Colonic mucosa (tissue), 4 donors: ENCODE measurements at places on chromosomes 6 and 20. TPM values are rescaled to one million over a fixed set of nuclear protein-coding genes. Genes with fewer than 3 reads are reported as not detected.

The MRPS26 gene
- 72.5 TPM for total RNA-seq

The EYS gene
- total RNA-seq: 0.82 TPM

The AKAP7 gene
- 60.1 TPM for total RNA-seq

The RAD21L1 gene
- total RNA-seq: not detected

The BHLHE23 gene
- total RNA-seq: not detected

The ARG1 gene
- 0.21 TPM for total RNA-seq

The COL9A3 gene
- total RNA-seq: 3.6 TPM

The COL10A1 gene
- not detected for total RNA-seq

The NEDD9 gene
- total RNA-seq: 73.1 TPM

The GJA10 gene
- total RNA-seq: not detected

The TRIM31 gene
- total RNA-seq: 44.4 TPM

The APMAP gene
- 63.3 TPM for total RNA-seq

The MYBL2 gene
- total RNA-seq: 71.1 TPM

The TUBB1 gene
- not detected for total RNA-seq

The DPPA5 gene
- not detected for total RNA-seq

The TMEM244 gene
- not detected for total RNA-seq

The JPH2 gene
- 13.8 TPM for total RNA-seq

The GHRH gene
- total RNA-seq: not detected

- no peaks in the 10 kb centered on the region for H3K27me3 ChIP-seq
- H3K4me1 ChIP-seq: no peaks in the 10 kb centered on the region
- no peak overlapping the region for H3K4me3 ChIP-seq
- no peak for DNase-seq
Measured at GRCh38 chr20:54560357-54560756, 85.0 kb downstream of the DOK5 start.

DNA sequence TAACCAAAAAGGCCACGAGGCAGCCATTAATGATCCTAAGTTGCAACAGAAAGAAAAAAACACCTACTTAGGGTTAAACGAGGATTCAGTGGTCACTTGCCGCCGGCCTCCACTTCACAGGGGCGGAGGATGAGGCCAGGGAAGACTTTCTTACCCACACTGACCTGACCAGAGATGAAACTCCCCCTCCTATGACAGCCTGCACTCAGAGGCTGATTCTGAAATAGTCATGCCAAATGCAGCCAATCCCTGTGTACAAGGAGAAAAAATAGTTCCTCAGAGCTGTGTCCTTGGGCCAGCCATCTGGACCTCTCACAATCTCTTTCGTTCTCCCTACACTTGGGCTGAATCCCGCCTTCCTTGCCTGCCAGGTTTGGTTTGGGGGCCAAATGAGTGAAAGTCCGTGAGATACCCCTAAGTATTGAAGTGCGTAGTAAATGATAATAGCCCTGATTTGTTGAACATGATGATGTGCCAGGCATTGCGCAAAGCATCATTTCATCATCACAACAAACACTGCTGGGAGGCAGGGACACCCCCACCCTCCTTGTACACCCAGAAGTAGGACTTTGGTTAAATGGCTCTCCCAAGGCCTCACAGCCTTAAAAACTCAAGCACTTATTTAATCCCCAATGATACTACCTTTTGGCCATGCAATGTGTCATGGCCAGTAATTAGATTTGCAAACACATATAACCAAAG, 3.2 kb upstream of the IRF4 start:
- peaks cover 37% of the 10 kb centered on the region for H3K27me3 ChIP-seq
- no peaks in the 10 kb centered on the region for H3K4me1 ChIP-seq
- H3K4me3 ChIP-seq: no peak overlapping the region
- no peaks in the 10 kb centered on the region for H3K36me3 ChIP-seq
- DNase-seq: no peak
- no peak overlapping the region for H3K27ac ChIP-seq

GRCh38 chr6:23245572-23245971, 676.2 kb downstream of the HDGFL1 start:
- H3K4me1 ChIP-seq: no peaks in the 10 kb centered on the region
- no peak for DNase-seq
- H3K27ac ChIP-seq: no peak overlapping the region
- H3K4me3 ChIP-seq: no peak overlapping the region
- no peaks in the 10 kb centered on the region for H3K36me3 ChIP-seq
- no peaks in the 10 kb centered on the region for H3K27me3 ChIP-seq

GRCh38 chr6:37690964-37691735, 6.5 kb downstream of the MDGA1 start:
- H3K36me3 ChIP-seq: no peaks in the 10 kb centered on the region
- DNase-seq: no peak
- no peak overlapping the region for H3K4me3 ChIP-seq
- H3K4me1 ChIP-seq: peaks cover under 1% of the 10 kb centered on the region
- no peak overlapping the region for H3K27ac ChIP-seq

GRCh38 chr6:15427331-15428070, 181.6 kb downstream of the JARID2 start:
- no peak overlapping the region for H3K27ac ChIP-seq
- H3K36me3 ChIP-seq: no peaks in the 10 kb centered on the region
- H3K4me3 ChIP-seq: no peak overlapping the region
- DNase-seq: no peak
- no peaks in the 10 kb centered on the region for H3K4me1 ChIP-seq

- H3K27ac ChIP-seq: no peak overlapping the region
- H3K4me3 ChIP-seq: no peak overlapping the region
- DNase-seq: no peak
- H3K4me1 ChIP-seq: peaks cover 13% of the 10 kb centered on the region
- H3K27me3 ChIP-seq: peaks cover 30% of the 10 kb centered on the region
- no peaks in the 10 kb centered on the region for H3K36me3 ChIP-seq
Measured at GRCh38 chr6:127520066-127520465, 931 bp upstream of the MTCL3 start.

GRCh38 chr20:25397821-25398220, 7.2 kb upstream of the ABHD12 start:
- H3K27ac ChIP-seq: peak overlapping the region; percentile 61
- DNase-seq: peak; percentile 50
- H3K4me3 ChIP-seq: no peak overlapping the region

- H3K36me3 ChIP-seq: no peaks in the 10 kb centered on the region
- DNase-seq: no peak
- no peak overlapping the region for H3K27ac ChIP-seq
Measured at GRCh38 chr20:61280217-61280980, 28.3 kb downstream of the CDH4 start.

GRCh38 chr20:58700823-58701222, 8.2 kb downstream of the NPEPL1 start:
- H3K27ac ChIP-seq: no peak overlapping the region
- H3K27me3 ChIP-seq: no peaks in the 10 kb centered on the region
- no peak overlapping the region for H3K4me3 ChIP-seq
- H3K36me3 ChIP-seq: no peaks in the 10 kb centered on the region

DNA sequence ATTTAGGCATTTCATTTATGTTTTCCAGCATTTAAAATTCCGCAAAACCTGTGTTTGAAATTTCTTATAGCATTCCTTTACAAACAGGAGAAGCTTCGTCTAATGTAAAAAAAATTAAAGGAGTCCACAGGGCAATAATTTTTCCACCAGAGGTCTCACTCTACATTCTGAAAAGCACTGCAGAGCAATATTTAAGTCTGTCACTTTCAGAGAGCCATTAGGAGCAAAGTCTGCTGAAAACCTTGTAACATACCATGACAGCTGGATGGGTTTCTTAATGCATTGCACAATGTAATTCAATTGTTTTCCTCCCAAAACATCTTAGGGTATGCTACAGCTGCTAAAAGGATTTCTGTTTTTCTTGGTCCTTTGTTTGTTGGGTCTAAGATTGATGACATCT, 18.0 kb downstream of the BAG2 start:
- H3K27me3 ChIP-seq: no peaks in the 10 kb centered on the region
- no peaks in the 10 kb centered on the region for H3K36me3 ChIP-seq
- H3K4me3 ChIP-seq: no peak overlapping the region
- no peak overlapping the region for H3K27ac ChIP-seq
- no peaks in the 10 kb centered on the region for H3K4me1 ChIP-seq

- no peaks in the 10 kb centered on the region for H3K36me3 ChIP-seq
- DNase-seq: no peak
- no peak overlapping the region for H3K4me3 ChIP-seq
- H3K4me1 ChIP-seq: no peaks in the 10 kb centered on the region
- H3K27ac ChIP-seq: no peak overlapping the region
Measured at GRCh38 chr20:21523281-21523868, 9.5 kb upstream of the NKX2-2 start.

DNA sequence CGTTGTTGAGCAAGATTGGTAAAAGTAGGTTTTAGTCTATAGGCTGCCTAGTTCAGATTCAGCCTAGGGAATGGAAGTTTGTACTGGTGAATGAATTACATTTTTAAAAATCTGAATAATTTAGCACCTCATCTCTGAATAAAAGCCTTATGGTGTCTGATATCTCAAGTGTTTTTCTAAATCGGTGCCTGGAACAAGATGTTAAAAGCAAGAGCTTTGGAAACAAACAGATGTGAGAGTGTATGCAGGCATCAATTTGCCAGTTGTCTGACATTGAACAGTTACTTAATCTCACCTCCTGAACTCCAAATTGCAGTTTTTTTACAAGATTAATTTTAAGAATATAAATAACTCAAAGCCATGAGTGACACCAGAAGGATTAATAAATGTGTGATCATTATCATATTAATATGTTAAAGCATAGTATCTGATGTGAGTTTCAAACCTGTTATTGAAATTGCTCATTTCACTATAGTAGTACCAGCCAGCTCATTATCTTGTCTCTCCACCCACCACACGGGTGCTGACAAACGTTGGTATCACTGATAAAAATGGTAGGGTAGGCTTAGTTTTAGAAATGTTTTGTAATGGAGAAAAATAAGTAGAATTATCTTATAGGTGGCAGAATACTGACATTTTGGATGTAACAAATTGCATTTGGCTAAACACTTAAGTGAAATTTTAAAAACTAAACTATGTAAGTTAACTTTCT, 157.3 kb downstream of the FAM83B start:
- no peaks in the 10 kb centered on the region for H3K4me1 ChIP-seq
- H3K36me3 ChIP-seq: no peaks in the 10 kb centered on the region
- no peak overlapping the region for H3K27ac ChIP-seq
- no peak for DNase-seq
- no peak overlapping the region for H3K4me3 ChIP-seq
- H3K27me3 ChIP-seq: no peaks in the 10 kb centered on the region

DNA sequence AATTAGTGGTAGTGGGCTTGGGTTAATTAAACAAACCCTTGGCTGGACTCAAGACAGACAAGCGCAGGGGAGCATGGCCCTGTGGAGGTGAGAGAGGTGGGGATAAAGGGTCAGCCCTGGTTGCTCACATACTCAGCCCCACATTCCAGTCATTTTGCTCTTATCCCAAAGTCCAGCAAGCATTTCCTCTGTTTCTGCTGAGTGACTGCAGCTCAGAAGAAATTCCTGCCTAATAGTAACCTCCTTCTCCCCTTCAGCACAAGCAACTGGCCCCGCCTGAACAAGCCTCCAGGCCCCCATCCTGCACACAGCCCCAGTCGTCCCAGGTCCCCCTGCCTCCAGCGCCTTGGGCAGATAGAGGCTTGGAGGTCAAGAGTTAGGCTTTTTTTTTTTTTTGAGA, 3.6 kb upstream of the TFEB start:
- DNase-seq: no peak
- H3K27ac ChIP-seq: no peak overlapping the region
- H3K4me1 ChIP-seq: peaks cover 4% of the 10 kb centered on the region
- no peak overlapping the region for H3K4me3 ChIP-seq

DNA sequence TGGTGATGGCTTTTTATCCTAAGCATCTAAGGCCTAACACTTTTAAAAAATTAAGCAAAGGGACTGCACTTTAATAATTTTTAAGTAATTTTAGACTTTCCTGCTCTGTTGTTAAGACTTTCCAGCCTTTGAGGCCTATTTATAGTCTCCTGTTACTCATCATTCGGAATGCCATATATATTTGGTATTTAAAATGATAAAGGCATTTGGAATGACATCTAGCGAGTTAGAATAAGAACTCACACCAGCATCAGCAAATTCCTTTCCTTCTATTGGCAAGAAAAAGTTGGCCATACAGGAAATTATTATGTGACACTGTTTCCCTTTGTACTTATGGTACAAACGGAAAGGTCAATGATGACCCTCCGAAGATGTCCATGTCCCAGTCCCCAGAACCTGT, 88.1 kb upstream of the STMND1 start:
- H3K27me3 ChIP-seq: no peaks in the 10 kb centered on the region
- H3K4me1 ChIP-seq: no peaks in the 10 kb centered on the region
- DNase-seq: no peak
- H3K27ac ChIP-seq: no peak overlapping the region

GRCh38 chr6:98832284-98833056, 1.9 kb upstream of the POU3F2 start:
- H3K4me3 ChIP-seq: no peak overlapping the region
- peaks cover 12% of the 10 kb centered on the region for H3K4me1 ChIP-seq
- peaks cover 94% of the 10 kb centered on the region for H3K27me3 ChIP-seq
- DNase-seq: no peak
- H3K27ac ChIP-seq: no peak overlapping the region

DNA sequence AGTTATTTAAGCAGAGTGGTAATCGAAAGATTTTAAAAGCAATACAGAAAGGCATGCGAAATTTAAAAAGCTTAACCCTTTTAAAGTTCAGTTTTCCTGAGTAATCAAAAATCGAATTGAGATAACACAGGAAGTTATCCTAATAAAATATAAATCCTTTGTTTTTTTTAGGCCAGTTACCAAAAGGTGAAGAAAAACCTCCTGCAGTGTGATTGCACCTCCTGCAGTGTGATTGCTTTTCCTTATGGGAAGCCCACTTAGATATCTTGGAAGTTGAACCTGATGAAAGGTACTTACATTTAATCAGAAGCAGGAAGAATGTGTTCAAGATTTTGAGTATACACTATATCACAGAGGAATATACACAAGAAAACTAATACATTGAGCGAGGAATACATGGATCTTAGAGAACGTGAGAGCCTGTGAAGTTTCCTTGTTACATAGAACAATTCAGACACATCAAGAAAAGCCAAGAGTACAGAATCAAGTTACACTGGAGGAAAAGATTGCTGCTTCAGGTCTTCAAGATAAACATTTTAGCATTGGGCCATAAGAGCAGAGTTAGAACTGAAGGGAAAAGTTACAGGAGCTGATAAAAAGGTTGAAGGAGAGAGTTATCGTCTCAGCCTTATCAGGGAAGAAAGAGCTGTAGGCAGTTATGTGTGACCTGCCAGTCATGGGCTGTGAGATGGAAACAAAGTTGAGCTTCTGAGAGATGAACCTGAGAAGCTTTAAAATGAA, 7.7 kb upstream of the TMEM181 start:
- H3K4me3 ChIP-seq: no peak overlapping the region
- no peak for DNase-seq
- no peak overlapping the region for H3K27ac ChIP-seq
- H3K27me3 ChIP-seq: no peaks in the 10 kb centered on the region
- no peaks in the 10 kb centered on the region for H3K4me1 ChIP-seq

DNA sequence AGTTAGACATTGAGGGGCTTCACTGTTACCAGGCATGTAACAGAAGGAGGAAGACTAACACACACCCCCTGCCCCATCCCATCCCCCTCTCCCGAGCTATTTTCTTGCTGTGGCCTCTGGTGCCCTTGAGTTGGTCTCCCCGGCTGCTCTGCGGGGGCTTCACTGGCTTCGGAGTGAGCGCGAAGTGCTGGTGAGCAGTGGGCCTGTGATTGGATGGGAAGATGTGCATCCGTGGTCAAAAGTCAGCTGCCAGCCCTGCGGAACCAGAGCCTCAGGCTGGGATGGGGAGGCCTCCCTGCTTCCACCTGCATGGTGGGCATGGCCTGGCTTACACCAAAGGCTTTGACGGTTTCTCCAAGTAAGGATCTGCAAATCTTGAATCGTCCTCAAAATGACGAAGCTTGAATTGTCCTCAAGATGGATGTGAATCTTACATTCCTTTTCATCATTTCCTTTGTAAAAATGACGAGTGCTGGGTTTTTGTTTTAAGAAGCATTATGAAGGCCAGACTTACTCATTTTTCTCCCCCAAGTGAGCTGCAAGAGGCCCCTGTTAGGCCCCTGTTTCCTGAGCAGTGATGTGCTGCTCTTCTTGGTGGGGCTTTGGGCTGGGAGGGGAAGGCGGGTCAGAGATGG, 23.7 kb downstream of the SPATA2 start:
- no peaks in the 10 kb centered on the region for H3K4me1 ChIP-seq
- H3K36me3 ChIP-seq: no peaks in the 10 kb centered on the region
- no peak for DNase-seq
- no peak overlapping the region for H3K4me3 ChIP-seq
